ENCODE measurements at places on chromosomes 4 and X. TPM values are rescaled to one million over a fixed set of nuclear protein-coding genes. Genes with fewer than 3 reads are reported as not detected.

Gene TLR10
- total RNA-seq, result 0.17 TPM

Gene PAGE1
- total RNA-seq, result not detected

Gene CENPE
- total RNA-seq, result 1.9 TPM

Gene EMCN
- 8.0 TPM for total RNA-seq

Gene ANK2
- total RNA-seq, result 21.0 TPM

Gene MAGEA11
- total RNA-seq, result not detected

Gene CXCR3
- total RNA-seq, result 2.1 TPM

Gene SPANXD
- not detected for total RNA-seq

Gene GPR50
- total RNA-seq, result not detected

Gene SPANXN3
- not detected for total RNA-seq

Gene ETDA
- total RNA-seq, result not detected

Gene GUCY1B1
- 6.2 TPM for total RNA-seq

Gene LRRC66
- 5.4 TPM for total RNA-seq

Gene CCKAR
- 0.44 TPM for total RNA-seq

Gene HGFAC
- not detected for total RNA-seq

Gene NUP62CL
- 4.2 TPM for total RNA-seq

Gene C4orf50
- total RNA-seq, result 0.09 TPM

Gene CCDC120
- total RNA-seq, result 11.6 TPM

Gene TIGD4
- total RNA-seq, result 0.38 TPM

Gene NAP1L2
- total RNA-seq, result 5.9 TPM

Gene CSAG2
- total RNA-seq, result not detected

Gene EFHC2
- 0.78 TPM for total RNA-seq

Gene IL15
- total RNA-seq, result 12.4 TPM

Gene POLR2B
- total RNA-seq, result 56.7 TPM

Gene FBXW7
- total RNA-seq, result 39.4 TPM

Gene BEND4
- 0.14 TPM for total RNA-seq

Gene PRDM5
- total RNA-seq, result 10.2 TPM

Gene IL13RA2
- total RNA-seq, result 0.35 TPM

Gene SMC1A
- 72.8 TPM for total RNA-seq

Gene SUPT20HL2
- total RNA-seq, result not detected

Gene CSAG3
- not detected for total RNA-seq

Gene SSX4
- not detected for total RNA-seq

Gene FANCB
- total RNA-seq, result 2.9 TPM

Gene HSD17B13
- 0.76 TPM for total RNA-seq

Gene USP26
- not detected for total RNA-seq

Gene CRMP1
- 4.4 TPM for total RNA-seq

Gene CT45A3
- not detected for total RNA-seq

Gene ENPEP
- 1.5 TPM for total RNA-seq

Gene POLN
- 1.4 TPM for total RNA-seq

Gene HS3ST1
- total RNA-seq, result 5.5 TPM

Gene IL2
- not detected for total RNA-seq

Gene CXCL11
- 0.19 TPM for total RNA-seq

Gene UGT2B10
- total RNA-seq, result 0.24 TPM
